ENCODE measurements at places on chromosomes 6 and 20. TPM values are rescaled to one million over a fixed set of nuclear protein-coding genes. Genes with fewer than 3 reads are reported as not detected.

Gene MAD2L1BP
- polyA plus RNA-seq = 21.2 TPM

Gene TSPO2
- not detected for polyA plus RNA-seq

Gene GLYATL3
- polyA plus RNA-seq = not detected

Gene COQ3
- 48.5 TPM for polyA plus RNA-seq

Gene TNFRSF6B
- not detected for polyA plus RNA-seq
